ENCODE measurements at places on chromosomes 7 and 10.
A peak's percentile ranks its signal among the peaks of the same experiment; 100 is the strongest.

GRCh38 chr7:90596671-90597562 lies 796 bp downstream of the CDK14 start:
- DNase-seq: no peak

DNA sequence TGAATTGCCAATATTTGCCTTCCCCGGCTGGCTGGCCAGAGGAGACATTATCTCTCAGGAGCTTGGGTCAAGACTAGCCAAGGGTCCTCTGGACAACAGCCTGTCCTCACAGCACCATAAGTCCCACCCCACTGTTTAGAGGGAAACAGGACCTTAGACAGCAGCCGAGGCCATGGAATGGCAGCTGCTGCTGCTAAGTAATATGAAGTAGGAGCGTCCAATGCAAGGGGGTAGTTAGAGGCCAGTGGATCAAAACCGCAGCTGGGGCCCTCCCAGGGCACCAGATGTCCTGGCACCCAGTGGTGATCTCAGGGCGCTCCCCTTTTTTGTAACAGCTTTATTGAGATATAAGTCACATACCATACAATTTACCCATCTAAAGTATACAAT lies 12.9 kb upstream of the KCP start:
- no peak for DNase-seq

- no peak for DNase-seq
These were observed 19.4 kb downstream of the ACSL5 start for GRCh38 chr10:112393341-112393740.

- DNase-seq: no peak
These were observed 23.1 kb upstream of the DDIT4 start for GRCh38 chr10:72250666-72251065.

DNA sequence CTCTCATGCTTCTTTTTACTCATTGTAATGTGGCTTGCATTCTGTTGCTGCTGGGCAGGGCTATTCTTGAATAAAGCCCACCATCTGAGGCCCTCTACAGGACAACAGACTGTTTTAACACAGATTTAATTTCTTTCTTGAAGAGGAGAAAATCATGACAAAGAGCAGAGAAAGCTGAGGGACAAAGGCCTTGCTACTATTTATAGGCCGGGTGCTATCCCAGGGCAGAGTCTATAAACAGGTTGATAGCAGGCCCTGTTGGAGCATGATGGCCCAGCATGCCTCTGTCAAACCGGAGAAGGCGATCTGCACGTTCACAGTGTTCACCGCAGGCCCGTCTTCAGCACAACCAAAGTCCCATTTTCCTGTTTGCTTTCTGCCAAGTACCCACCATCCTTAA lies 3.0 kb downstream of the VIPR2 start:
- no peak for DNase-seq

GRCh38 chr10:132452651-132453469 lies 55.9 kb downstream of the PWWP2B start:
- DNase-seq: peak; percentile 89

- DNase-seq: no peak
These were observed 119.5 kb downstream of the MTPAP start for GRCh38 chr10:30229536-30229935.

GRCh38 chr7:100793806-100794660 lies 33.3 kb downstream of the EPHB4 start:
- DNase-seq: no peak

DNA sequence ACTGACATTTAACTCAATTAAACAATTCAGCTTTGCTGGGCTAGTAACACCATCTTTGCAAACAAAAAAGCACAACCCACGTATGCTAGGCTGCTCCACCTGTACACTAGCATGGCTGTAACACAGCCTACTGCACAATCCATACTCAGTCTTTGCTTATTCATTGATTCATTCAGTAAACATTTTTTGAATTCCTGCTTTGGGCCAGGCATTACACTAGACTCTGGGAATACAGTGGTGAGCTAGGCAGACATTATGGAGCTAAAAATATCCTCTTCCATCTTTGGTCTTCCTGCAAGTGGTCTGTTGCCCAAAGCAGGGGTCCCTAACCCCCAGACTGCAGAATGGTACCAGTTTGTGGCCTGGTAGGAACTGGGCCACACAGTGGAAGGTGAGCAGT lies 9.9 kb downstream of the CNNM1 start:
- no peak for DNase-seq

GRCh38 chr7:156446990-156447389 lies 193.6 kb upstream of the RNF32 start:
- DNase-seq: no peak

GRCh38 chr10:6053816-6054631 lies 8.1 kb downstream of the IL2RA start:
- DNase-seq: no peak

- no peak for DNase-seq
These were observed 61.7 kb downstream of the PALD1 start for GRCh38 chr10:70540089-70540788.

- no peak for DNase-seq
These were observed 725.2 kb upstream of the CELF2 start for GRCh38 chr10:10292501-10292900.
